Glomerular endothelial cell (primary cell): ENCODE measurements at places on chromosomes 4 and X.
A peak's percentile ranks its signal among the peaks of the same experiment; 100 is the strongest.

- no peak for DNase-seq
Measured at GRCh38 chr4:139521754-139522401, 34.1 kb downstream of the SETD7 start.

- DNase-seq = no peak
Measured at GRCh38 chr4:119135721-119136121, at the start of gene MYOZ2. TSS of gene MYOZ2 (plus strand) at chr4:119135832. CDS start at chr4:119136526, 694 bp downstream.

GRCh38 chr4:188596021-188596420 is 456.8 kb downstream of the TRIML1 start:
- DNase-seq = no peak

DNA sequence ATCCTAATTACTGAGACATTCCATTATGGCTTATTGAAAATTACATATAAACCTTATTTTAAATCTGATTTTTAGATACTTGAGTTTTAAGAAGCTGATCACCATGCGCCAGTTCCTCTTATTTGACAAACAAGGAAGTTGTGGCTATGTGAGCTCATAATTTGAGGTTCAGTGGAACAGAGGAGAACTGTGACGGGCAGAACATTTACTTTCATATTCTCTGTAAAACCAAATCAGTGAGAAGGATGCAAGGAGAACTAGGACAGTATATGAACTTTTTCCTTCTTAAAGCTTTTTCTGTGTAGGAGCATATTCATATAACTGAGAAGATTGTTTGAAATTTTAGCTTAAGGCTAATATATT is 25.3 kb downstream of the STIM2 start:
- DNase-seq = no peak

GRCh38 chr4:74474345-74475090 is 29.6 kb downstream of the AREG start:
- peak; percentile 36 for DNase-seq

DNA sequence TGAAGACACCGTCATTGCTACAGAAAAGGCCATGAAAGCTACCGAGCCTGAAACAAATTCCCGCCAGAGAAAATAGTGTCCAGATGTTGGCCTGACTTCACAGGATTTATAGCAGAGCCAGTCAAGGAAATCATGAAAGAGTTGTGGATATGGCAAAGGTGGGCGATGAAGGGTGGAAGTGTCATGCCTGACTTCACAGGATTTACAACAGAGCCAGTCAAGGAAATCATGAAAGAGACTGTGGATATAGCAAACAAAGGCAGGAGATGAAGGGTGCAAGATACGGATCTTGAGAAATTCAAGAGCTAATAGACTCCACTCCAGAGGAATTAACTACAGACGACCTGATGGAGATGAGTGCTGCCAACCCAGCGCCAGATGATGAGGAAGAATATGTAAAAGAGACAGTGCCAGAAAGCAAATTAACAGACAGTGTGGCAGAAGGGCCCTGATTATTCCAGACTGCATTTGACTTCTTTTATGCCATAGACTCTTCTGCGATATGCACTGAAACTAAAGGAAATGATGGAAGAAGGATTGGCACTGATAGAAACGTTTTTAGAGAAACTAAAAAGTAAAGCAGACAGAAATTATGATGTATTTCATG is 17.2 kb downstream of the TRMT44 start:
- no peak for DNase-seq

- DNase-seq = no peak
Measured at GRCh38 chr4:74624351-74625151, 169.8 kb downstream of the BTC start.

DNA sequence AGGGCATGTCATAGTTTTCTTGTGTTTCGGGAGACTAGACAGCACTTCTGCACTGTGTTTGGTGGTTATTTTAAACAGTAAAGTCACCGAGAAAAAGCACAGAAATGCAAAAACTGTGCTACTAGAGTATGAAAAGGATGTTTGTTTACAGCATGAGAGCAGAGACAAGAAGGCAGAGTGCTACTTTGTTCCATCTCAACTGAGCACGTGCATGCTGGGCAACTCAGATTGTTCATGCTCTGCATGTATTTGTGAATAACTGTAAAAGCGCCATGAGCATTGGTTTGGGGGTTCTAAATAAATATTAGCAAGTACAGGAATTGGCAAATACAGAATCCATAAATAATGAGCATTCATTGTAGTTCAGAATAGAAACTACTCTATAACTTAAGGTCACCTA is 7.4 kb downstream of the EVC start:
- DNase-seq = no peak

DNA sequence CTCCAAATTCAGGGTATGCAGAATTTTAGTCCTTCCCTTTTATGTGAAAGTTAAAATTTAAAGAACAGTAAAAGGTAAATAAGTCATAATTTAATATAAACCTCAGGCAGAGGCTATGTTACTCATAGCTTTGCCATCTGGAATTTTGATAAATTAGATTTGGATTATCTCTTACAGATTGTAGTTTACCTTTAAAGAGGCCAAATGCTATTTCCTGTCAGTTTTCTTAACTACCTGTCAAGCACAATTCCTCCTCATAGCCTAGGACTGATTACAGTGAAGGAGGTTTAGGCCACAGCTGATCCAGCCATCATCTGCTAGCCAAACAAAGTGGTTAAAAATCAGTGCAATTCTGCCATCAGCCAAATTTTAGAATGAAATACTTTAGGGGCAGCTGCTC is 128.1 kb downstream of the MFAP3L start:
- no peak for DNase-seq

- no peak for DNase-seq
Measured at GRCh38 chr4:88604978-88605678, 12.8 kb downstream of the HERC3 start.

- DNase-seq = no peak
Measured at GRCh38 chr4:115770046-115770543, 656.7 kb upstream of the NDST4 start.

DNA sequence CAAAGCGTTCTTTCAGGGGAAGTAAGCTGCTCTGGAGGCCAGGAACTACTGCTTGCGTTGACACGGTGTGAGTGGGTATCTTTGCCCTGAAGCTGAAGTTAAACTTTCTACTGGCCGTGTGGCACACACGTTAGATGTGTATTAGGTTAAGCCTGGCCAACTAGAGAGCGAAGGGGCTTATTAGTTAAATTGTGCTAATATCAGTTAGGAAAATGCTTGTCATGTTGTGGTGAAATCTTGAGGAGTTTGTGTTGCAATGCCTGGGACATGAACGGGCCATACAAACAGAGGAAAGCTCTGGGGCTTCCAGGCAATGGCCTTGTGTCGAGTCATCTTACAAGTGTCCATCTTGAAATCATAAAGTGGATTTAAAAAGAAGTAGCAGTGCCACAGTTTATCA is 62.6 kb downstream of the NSUN7 start:
- peak; percentile 9 for DNase-seq

DNA sequence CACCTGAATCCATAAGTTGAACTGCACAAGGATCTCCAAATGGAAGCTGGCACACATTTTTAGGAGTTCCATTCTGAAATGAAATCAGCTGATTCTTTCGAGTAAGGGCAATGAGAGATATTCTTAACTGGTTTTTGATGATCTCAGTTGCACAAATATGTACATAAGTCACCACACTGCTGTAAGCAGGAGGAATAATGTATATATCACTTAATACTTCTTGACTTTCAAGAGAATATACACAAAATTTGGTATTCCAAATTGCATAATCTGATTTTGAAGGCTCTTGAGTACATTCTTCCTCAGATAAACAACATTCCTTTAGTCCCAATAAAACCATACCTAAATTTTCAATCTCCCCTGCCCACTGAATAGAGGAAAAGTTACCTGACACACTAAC is 8.2 kb downstream of the FANCB start:
- DNase-seq = no peak

GRCh38 chr4:129420637-129421036 is 324.7 kb downstream of the C4orf33 start:
- DNase-seq = no peak

GRCh38 chr4:14410516-14410915 is 591.8 kb upstream of the CPEB2 start:
- DNase-seq = no peak

GRCh38 chr4:88137112-88137511 is 21.3 kb downstream of the ABCG2 start:
- no peak for DNase-seq

DNA sequence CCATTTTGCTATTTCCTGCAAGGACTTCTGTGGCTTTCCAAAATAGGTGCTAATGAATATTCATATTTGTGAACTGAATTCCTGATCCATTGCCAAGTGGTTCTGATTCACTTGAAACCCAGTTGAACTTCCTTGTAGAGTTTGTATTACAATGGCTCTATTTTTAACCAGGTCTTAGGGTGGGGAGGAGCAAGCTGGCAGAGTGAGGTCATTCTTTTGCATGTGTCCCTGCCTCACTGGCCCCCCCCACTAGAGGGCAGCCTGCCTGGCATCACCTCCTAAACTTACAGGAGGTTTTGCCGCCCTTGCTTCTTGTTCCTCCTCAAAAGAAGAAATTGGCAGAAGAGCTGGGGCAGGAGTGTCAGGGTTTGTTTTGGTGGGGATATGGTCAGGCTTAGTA is 10.5 kb downstream of the PTTG2 start:
- DNase-seq = peak; percentile 45

DNA sequence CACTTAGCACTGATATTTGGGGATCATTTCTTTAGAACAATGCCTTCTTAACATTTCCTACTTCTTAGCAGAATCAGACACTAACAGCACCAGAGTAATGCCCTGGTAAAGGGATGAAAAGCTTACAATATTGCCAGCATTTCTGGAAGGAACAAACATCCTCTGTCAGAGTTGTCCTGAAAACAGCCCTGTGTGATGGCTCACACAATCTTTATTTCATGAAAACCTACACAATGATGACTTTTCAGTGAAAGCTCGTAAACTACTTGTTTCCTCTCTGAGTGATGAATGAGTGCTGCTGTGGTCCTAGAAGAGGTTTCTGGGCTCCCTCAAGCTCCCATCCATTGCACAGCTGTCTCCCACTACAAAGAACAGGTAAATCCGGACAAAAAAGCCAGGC is 52.8 kb downstream of the GPC4 start:
- DNase-seq = no peak

GRCh38 chrX:104195489-104196084 is 29.3 kb downstream of the FAM199X start:
- no peak for DNase-seq

DNA sequence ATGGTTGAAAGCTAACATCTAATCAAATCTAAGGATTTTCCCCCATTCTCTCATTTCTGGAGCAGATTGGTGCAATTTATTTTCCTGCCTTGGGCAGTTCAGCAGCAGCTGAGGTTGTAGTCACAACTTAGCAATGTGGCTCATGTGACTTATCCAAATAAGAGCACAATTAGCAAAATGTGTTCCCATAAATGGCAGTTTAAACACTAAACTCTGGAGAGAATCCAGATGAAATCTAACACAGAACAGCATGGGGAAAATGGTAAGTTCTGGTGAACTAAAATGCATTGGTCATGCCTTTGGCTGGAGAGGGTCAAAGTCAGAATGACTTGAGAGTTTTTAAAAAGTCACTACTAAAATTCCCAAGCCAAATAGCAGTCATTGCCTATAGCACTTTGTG is 422.6 kb upstream of the DIPK2B start:
- peak; percentile 62 for DNase-seq

GRCh38 chr4:85736571-85736970 is 261.6 kb downstream of the ARHGAP24 start:
- no peak for DNase-seq

DNA sequence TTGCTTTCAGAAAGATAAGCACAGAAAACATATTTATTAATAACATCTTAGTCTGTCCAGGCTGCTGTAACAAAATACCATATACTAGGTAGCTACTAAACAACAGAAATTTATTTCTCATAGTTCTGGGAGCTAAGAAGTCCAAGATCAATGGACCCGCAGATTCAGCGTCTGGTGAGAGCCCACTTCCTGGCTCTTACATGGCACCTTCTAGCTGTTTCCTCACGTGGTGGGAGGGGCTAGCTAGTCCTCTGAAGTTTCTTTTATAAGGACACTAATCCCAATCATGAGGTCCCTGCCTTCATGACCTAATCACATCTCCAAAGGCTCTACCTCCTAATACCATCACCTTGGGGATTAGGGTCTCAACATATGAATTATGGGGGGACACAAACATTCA is 57.2 kb upstream of the AFF2 start:
- no peak for DNase-seq

DNA sequence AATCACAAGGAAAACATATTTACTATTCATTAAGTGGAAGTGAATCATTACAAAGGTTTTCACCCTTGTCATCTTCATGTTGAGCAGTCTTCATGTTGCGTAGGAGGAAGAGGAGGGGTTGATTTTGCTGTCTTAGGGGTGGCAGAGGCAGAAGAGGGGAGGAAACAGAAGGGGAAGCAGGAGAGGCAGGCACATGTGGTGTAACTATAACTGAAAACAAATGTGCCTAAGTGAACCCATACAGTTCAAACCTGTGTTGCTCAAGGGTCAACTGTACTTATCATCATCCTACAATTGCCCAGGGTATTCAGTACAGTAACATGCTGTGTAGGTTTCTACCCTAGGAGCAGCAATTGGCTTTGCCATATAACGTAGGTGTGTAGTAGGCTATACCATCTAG is 47.2 kb downstream of the SYNPO2 start:
- DNase-seq = no peak

DNA sequence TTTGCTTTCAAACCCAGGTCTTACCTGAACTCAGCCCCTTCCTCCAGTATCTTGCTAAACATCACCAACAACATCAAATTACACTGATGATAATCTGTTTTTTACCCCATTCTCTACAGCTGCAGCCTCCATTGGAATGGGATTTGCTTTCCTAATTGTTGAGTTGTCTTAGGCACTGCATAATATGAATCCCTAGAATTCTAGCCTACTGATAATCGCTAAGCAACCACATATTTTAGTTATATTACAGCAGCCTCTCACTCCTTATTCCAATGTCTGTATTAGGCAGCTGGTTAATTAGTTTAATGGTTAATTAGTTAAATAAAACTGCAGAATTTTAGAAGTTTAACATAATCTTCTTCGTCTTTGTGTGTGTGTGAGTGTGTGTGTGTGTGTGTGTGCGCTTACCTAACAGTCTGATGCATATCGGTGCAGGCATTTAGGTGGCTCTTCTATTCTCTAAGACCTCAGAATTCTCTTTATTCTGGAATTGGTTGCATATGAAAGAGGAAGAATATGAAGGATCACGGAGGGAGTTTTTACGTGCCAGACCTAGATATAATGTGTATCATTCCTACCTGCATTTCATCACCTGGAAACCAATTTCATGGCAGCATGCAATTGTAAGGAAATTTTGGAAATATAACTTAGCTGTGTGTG is 5.3 kb upstream of the COMMD8 start:
- no peak for DNase-seq

GRCh38 chr4:89788206-89789072 is 48.5 kb downstream of the SNCA start:
- no peak for DNase-seq
